Mammary epithelial cell (primary cell): ENCODE measurements at places on chromosomes 5 and 9. TPM values are rescaled to one million over a fixed set of nuclear protein-coding genes. Genes with fewer than 3 reads are reported as not detected.

The PCDHGC3 gene
- 48.6 TPM for polyA plus RNA-seq

The NUDT2 gene
- polyA plus RNA-seq: 60.3 TPM

The PCDHGC5 gene
- polyA plus RNA-seq: 0.59 TPM

The SYK gene
- polyA plus RNA-seq: 4.1 TPM

The HTR4 gene
- not detected for polyA plus RNA-seq

The BTNL8 gene
- not detected for polyA plus RNA-seq

The LTC4S gene
- polyA plus RNA-seq: 0.29 TPM

The FIBCD1 gene
- 1.8 TPM for polyA plus RNA-seq

The HMGCR gene
- polyA plus RNA-seq: 89.7 TPM

The CMYA5 gene
- 0.41 TPM for polyA plus RNA-seq

The SLC27A6 gene
- polyA plus RNA-seq: 2.5 TPM

The NTNG2 gene
- 0.74 TPM for polyA plus RNA-seq

The PCDHA10 gene
- polyA plus RNA-seq: 0.01 TPM

The SERF1A gene
- polyA plus RNA-seq: 2.0 TPM

The DPYSL3 gene
- 13.9 TPM for polyA plus RNA-seq

The DMRT2 gene
- not detected for polyA plus RNA-seq

The FREM1 gene
- not detected for polyA plus RNA-seq

The SPACA9 gene
- polyA plus RNA-seq: 3.9 TPM

The BTNL3 gene
- not detected for polyA plus RNA-seq

The OBP2B gene
- 0.12 TPM for polyA plus RNA-seq

The MRPS2 gene
- polyA plus RNA-seq: 193 TPM

The FAM221B gene
- polyA plus RNA-seq: not detected

The CYLC2 gene
- polyA plus RNA-seq: not detected

The SELENOP gene
- 0.57 TPM for polyA plus RNA-seq

The APBB3 gene
- polyA plus RNA-seq: 6.4 TPM

The SMIM23 gene
- not detected for polyA plus RNA-seq

The SHISAL2B gene
- polyA plus RNA-seq: not detected

The CDC20B gene
- polyA plus RNA-seq: 0.05 TPM

The PCDHA3 gene
- 0.05 TPM for polyA plus RNA-seq

The PTGES gene
- polyA plus RNA-seq: 59.6 TPM

The CDH6 gene
- polyA plus RNA-seq: not detected

The NMUR2 gene
- polyA plus RNA-seq: not detected
